ENCODE measurements at places on chromosomes 12 and 14. TPM values are rescaled to one million over a fixed set of nuclear protein-coding genes. Genes with fewer than 3 reads are reported as not detected.

LTB4R gene
- 8.8 TPM for total RNA-seq

IFNG gene
- not detected for total RNA-seq

FCF1 gene
- total RNA-seq = 21.9 TPM

DNA sequence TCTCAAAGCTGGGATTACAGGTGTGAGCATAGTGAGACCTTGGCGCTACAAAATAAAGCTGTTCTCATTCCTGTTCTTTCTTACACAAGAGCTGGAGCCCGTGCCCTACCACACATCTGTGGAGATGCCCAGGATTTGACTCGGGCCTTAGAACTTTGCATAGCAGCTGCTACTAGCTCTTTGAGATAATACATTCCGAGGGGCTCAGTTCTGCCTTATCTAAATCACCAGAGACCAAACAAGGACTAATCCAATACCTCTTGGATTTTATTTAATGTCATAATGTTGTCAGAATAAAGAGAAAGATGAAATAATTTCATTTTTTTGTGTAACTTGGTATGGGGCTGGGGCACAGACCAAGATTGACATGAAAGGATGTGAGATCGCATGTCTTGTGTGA is 7.6 kb downstream of the PNP start:
- no peak for DNase-seq

Data from cardiac muscle cell (in vitro differentiated cells and primary cell).